ENCODE measurements at places on chromosomes 2 and 18. TPM values are rescaled to one million over a fixed set of nuclear protein-coding genes. Genes with fewer than 3 reads are reported as not detected.

TWIST2 gene
- polyA plus RNA-seq: 0.49 TPM

NLRC4 gene
- 27.3 TPM for polyA plus RNA-seq

GRCh38 chr18:6830916-6831315, 101.4 kb downstream of the ARHGAP28 start:
- no peak for DNase-seq
- no peaks in the 10 kb centered on the region for H3K4me1 ChIP-seq
- H3K4me3 ChIP-seq: no peak overlapping the region

AQP12B gene
- polyA plus RNA-seq: not detected

GRCh38 chr2:56741601-56742102, 557.9 kb downstream of the CCDC85A start:
- no peak overlapping the region for H3K4me3 ChIP-seq
- H3K4me1 ChIP-seq: no peaks in the 10 kb centered on the region
- no peaks in the 10 kb centered on the region for H3K27me3 ChIP-seq
- no peak overlapping the region for H3K27ac ChIP-seq

- H3K4me3 ChIP-seq: peak overlapping the region; percentile 76
- H3K4me1 ChIP-seq: peaks cover 42% of the 10 kb centered on the region
- no peaks in the 10 kb centered on the region for H3K36me3 ChIP-seq
These were observed 21.9 kb downstream of the TEX44 start for GRCh38 chr2:231614559-231615057.

DNA sequence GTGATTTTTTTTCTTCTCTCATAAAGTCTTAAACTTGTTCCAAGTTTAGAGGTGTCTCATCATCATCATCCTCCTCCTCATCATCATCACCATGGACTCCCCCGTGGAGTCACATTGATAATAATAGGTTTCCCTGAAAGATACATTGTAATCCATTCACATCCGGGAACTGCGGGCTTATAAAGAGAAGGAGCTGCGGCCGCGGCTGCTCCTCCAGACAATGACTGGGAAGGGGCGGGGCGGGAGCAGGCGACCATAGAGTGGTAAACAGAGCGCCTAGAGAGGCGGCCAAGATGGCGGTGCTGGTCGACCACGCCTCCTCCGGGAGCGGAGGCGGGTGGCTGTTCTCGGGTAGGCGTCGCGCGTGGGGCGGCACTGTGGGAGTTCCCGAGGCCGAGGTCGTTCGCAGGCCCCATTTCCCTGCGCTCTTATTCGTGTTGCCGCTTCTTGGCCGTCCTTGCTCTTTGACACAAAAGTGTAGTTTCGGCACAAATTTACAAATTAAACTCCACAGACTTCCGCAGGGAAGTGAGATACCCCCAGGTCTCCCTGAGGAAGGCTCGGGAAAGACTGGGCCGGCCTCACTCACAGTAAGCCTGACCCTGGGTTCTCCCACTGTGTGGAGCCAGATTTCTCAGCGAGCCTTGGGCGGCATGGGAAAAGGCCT, 1.8 kb upstream of the TCF4 start:
- no peaks in the 10 kb centered on the region for H3K36me3 ChIP-seq
- peaks cover 17% of the 10 kb centered on the region for H3K4me1 ChIP-seq
- no peaks in the 10 kb centered on the region for H3K27me3 ChIP-seq
- H3K27ac ChIP-seq: peak overlapping the region; percentile 58

SERPINB12 gene
- not detected for polyA plus RNA-seq

DNA sequence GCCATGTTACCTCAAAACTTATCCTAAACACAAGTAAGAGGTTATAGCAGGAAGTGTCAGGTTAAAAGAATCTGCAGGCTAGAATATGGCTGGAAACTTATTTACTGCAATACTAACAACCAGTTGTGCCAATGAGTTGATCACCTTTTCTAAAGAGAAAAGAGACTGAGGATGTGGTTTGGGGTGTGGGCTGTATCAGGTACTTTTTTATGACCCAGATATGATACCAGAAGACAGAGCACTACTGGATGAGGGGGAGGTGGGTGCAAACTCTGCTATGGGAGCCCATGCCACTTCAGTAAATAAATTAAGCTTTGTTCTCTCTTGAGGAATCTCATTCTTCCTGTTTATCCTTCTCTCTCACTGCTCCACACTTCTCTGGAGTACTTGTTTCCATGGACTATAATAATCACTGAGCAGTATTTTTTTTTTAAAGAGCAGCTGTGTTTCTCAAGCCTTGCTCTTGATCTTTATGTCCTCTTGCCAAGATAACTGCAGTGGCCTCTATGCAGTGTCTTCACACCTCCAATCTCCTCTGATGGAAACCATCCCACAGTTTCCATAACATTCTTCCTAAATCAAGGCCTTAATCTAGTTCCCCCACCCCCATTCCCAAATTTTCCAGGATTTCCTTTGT, 51.2 kb upstream of the NOSTRIN start:
- no peaks in the 10 kb centered on the region for H3K27me3 ChIP-seq
- no peak overlapping the region for H3K27ac ChIP-seq
- H3K4me3 ChIP-seq: no peak overlapping the region
- DNase-seq: no peak

DNA sequence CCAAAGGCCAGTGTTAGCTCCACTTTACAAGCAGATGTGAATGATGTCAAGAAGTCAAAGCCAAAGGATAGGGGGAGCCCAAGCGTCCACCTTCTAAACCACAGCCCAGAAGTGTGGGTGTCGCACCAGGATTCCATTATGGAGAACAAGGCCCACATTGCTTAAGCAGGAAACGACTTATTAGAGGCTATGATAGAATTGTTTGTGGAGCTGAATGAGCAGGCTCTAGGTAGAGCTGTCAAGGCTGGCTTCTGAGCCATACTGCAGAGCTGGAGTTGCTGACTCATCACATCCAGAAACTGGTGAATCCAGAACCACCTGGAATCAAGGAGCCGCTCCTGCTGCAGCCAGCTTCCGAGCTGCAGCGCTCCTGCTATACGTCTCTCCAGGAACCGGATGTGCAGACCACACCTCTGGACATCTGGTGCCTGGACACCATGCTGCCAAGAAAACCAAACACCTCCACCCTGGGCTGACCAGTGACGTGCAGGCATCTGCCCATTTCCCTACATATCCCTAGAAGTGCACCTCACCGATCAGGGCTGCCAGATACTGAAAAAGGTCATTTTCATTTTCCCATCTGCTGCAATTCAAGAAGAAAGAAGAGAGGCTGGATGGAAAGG, 6.2 kb upstream of the TWIST2 start:
- no peak overlapping the region for H3K27ac ChIP-seq
- no peak overlapping the region for H3K4me3 ChIP-seq
- no peaks in the 10 kb centered on the region for H3K36me3 ChIP-seq
- peaks cover 29% of the 10 kb centered on the region for H3K27me3 ChIP-seq
- no peak for DNase-seq
- peaks cover 3% of the 10 kb centered on the region for H3K4me1 ChIP-seq

C2orf92 gene
- polyA plus RNA-seq: not detected

DNA sequence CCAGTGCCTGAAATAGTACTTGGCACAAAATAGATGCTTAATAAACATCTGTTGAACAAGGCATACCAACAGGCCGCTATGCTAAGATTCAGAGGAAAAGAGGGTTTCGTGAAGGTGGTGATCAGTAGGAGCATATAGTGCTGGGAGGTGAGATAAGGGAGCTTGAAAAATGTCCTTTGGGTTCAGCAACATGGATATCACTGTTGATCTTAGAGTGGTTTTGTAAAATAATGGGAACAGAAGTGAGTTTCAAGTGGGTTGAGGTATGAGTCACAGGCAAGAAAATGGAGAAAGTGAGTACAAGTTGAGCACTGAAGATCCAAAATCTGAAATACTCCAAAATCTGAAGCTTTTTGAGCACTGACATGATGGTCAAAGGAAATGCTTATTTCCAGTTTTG, 4.4 kb downstream of the CENPO start:
- H3K27me3 ChIP-seq: no peaks in the 10 kb centered on the region
- DNase-seq: no peak
- H3K4me1 ChIP-seq: peaks cover 14% of the 10 kb centered on the region
- peaks cover 4% of the 10 kb centered on the region for H3K36me3 ChIP-seq
- H3K4me3 ChIP-seq: no peak overlapping the region

- H3K27ac ChIP-seq: no peak overlapping the region
- no peak for DNase-seq
- no peak overlapping the region for H3K4me3 ChIP-seq
- no peaks in the 10 kb centered on the region for H3K36me3 ChIP-seq
These were observed 278.9 kb downstream of the TSN start for GRCh38 chr2:122034344-122034743.

DNA sequence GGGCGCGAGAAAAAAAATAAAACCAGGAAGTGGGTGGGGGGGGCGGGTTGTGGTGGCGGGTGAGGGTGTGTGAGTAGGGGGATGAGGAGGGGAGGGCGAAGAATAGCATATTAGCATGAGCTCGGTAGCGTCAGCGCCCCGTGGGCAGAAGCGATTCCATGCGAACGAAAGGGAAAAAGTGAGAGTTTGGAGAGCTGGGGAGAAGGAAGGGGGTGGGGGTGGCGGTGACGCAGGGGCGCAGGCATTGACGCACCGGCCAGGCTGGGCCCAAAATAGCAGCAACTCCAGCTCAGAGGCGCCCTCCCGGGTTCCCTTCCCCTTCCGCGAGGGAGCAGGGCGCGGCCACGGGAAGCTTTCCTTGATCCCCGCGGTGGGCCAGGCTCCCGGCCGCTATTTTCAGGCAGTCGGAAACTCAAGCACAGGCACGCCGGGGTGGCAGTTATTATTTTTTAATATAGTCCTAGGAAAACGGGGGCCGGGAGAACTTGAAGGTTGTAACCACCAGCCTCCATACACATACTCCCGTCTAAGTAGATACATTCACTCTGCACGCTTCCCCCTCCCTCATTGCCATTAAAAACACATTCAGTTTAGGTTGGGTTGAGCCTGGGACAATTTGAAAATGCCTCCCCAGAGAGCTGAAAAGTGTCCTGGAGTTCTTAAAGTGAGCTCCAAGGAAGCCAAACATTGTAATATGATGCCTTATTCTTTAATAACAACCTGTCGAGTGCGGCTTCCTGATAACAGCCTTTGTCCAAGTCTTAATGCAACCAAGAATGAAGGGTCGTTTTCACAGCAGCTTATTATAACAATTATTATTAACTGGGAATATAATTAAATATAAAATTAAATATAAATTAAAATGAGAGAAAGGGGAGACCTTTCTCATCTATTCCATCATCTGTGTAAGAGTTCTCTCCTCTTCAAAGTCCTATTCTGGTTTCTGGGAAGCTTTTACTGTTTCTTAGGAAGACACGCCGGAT, 2.3 kb upstream of the NR4A2 start:
- DNase-seq: peak; percentile 96
- H3K4me1 ChIP-seq: peaks cover 52% of the 10 kb centered on the region
- peak overlapping the region; percentile 81 for H3K4me3 ChIP-seq
- peak overlapping the region; percentile 97 for H3K27ac ChIP-seq

OBSL1 gene
- polyA plus RNA-seq: 0.09 TPM

MATN3 gene
- not detected for polyA plus RNA-seq

- no peaks in the 10 kb centered on the region for H3K4me1 ChIP-seq
- H3K27me3 ChIP-seq: no peaks in the 10 kb centered on the region
- H3K27ac ChIP-seq: no peak overlapping the region
- no peak overlapping the region for H3K4me3 ChIP-seq
- DNase-seq: no peak
These were observed 176.3 kb downstream of the ANKRD30B start for GRCh38 chr18:14924226-14924625.

ACOXL gene
- polyA plus RNA-seq: 0.35 TPM

ASXL3 gene
- not detected for polyA plus RNA-seq

GTF2A1L gene
- polyA plus RNA-seq: not detected

DNA sequence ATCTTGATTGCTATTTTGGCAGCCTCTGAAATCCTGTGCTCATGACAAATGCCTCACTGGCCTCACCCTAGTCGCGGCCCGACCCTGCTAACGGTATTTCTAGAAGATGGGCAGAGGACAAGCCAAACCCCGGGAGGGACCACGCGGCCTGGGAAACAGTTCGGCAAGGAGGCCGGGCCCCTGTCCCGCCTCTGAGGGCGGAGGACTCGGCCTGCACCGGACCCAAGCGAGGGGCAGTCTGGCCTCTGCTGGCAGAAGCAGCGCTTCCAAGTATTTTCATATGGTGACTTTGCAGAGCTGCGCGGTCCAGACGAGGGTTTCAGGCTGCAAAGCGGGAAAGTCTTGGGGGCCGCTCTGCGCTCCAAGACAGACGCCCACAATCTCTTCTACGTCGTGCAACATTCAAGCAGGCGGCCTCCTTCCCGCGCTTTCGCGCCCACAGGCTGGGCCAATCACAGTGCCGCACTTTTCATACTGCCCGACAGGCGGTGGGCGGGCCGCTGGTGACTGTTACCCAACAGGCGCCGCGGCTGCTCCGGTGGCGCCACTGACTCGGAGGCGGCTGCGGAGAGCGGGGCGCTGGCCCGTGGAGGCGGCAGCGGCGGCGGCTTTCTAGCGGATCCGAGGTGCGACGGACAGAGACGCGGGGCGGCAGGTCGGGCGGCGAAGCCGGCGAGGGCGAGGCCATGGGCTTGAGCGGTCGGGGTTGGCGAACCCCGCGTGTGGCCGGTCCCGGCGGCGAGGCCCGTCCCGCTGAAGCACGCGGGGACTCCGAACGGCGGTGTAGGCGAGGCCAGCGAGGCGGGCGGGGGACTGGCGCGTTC, at the start of gene RBM44:
TSS of gene RBM44 (plus strand) at position 544 of the 824 bp plus-strand sequence. CDS start 14,831 bp downstream, outside the sequence.
- no peak for DNase-seq
- H3K4me3 ChIP-seq: no peak within 1 kb of the TSS
- no peak within 1 kb of the TSS for H3K27ac ChIP-seq
- no peaks in the 10 kb centered on the region for H3K36me3 ChIP-seq
- H3K27me3 ChIP-seq: no peaks in the 10 kb centered on the region

DNA sequence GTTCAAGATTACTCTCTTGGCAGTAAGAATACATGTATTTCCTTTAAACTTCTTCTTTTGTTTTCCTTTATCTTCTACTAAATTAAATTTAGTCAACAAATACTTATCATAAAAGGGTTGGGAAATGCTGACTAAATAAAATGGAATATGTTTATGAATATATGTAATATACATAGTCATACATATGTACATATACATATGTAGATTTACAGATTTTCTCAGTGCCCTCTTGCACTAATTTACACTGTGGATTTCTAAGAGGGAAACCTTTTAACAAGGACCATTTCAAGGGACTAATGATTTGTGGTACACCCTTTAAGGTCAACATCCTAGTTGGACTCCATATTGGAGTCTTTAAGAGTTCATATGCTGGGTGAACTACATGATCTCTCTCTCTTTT, 37.2 kb downstream of the FAM98A start:
- no peaks in the 10 kb centered on the region for H3K27me3 ChIP-seq
- no peak overlapping the region for H3K27ac ChIP-seq
- no peak overlapping the region for H3K4me3 ChIP-seq
- DNase-seq: no peak
- H3K36me3 ChIP-seq: no peaks in the 10 kb centered on the region

DNA sequence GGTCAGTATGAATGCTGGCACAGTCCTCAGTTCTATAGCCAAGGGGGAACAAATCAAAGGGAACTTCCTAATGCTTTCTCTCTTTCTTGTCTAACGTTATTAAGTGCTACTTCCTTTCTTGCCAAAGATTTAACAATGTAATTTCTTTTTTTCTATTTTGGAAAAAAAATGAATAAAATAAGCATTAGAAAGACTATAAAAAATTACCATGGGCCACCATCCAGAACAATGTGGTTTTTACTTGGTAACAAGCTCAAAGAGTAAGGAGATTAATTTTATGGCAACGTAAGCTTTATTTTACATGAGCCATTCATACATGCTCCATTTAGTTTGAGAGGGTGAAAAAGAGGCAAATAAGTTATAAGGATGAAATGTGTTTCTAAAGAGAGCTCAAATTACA, 40.1 kb downstream of the SERPINE2 start:
- H3K27me3 ChIP-seq: no peaks in the 10 kb centered on the region
- DNase-seq: no peak
- H3K27ac ChIP-seq: no peak overlapping the region
- H3K4me1 ChIP-seq: peaks cover under 1% of the 10 kb centered on the region
